ENCODE measurements at places on chromosomes 5 and 9. TPM values are rescaled to one million over a fixed set of nuclear protein-coding genes. Genes with fewer than 3 reads are reported as not detected.

DNA sequence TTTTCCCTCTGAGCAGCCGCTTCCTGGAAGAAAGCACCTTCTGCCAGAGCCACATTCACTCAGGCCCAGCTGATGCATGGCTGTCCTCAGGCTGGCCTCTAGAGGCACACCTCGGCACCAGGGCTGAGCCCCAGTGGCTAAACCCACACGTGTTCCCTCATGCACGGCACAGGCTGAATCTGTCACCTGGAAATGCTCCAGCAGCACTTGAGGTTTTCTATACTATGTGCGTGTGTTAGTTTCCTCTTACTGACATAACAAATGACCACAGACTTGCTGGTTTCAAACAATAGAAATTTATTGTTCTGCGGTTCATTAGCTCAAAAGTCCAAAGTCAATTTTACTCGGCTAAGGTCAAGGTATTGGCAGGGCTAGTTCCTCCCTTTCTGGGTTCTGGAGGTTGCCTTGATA lies 141.4 kb downstream of the LRRC70 start:
- no peak for DNase-seq

GRCh38 chr9:72144756-72145492 lies 4.3 kb upstream of the GDA start:
- no peak for DNase-seq

DNA sequence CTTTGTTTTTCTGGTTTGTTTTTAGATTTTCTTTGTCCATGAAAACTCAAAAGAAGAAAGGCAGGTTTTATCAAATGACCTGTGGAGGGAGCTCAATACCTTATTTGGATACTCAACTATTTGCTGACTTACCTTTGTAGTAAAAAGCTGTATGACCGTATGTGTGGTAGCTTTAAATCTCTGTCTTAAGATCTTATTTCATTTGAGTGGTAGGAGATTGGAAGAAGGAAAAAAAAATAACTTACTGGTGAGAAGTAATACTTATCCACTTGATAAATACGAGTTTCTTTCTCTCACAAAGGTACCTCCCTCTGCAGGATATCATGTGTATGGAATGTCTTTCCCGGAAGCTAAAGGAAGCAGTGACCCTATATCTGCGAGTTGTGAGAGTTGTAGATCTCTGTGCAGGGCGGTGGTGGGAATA lies 15.0 kb downstream of the FBXO38 start:
- no peak for DNase-seq

DNA sequence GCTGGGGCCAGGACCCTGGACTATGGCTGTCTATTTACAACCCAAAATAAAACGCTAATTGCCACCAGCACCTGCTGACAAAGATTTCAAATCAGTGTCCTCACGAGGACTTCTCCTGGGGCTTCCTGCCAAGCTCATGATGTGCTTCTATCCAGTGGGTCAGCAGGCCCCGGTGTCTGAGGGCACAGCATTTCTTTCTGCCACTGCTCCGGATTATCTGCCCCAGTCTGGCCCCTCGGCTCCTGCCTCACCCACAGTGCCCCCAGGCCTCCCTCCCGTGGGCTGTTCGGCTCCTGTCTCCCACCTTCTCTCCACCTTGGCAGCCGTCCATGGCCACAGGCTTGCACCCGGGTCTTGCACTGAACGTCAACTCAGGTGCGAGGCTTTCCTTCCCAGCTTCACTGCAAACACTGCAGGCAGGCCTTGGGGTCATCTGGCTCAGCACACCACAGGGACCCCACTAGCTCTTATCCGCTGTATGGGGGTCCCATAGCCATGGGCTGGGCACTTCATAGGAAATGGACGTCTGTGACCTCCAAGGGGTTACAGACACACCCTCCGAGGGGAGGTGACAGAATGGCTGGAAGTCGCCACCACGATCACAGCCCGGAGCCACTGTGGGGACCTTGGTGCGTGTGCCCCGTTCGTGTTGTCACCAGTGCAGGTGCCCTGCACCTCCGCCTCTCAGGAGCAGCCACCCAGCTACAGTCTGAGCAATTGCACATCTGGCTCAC lies 43.8 kb upstream of the FCN1 start:
- no peak for DNase-seq

GRCh38 chr9:26086396-26086795 lies 408.2 kb upstream of the TUSC1 start:
- no peak for DNase-seq

DNA sequence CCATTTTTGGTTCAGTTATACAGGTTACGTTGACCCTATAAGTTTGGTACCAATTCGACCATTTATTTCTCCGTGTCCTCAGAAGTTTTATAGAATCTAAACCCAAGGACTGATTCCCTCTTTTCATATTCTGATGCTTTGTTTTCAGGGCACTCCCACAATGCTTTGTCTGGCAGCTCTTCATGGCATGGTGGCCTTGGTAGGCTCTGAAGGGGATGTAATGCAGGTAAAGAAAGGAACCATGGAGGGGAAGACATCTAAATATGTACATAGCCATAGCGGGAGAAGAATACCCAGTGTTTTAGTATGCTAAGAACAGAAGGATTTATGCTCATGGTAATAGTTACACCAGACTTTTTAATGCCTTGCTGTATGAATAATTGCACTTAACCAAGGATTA lies 82.7 kb downstream of the HACD4 start:
- DNase-seq = no peak

- no peak for DNase-seq
Measured at GRCh38 chr5:321230-321725, at the start of gene AHRR. TSS of gene AHRR (plus strand) at chr5:321714. CDS start at chr5:343903, 22,189 bp downstream.

DNA sequence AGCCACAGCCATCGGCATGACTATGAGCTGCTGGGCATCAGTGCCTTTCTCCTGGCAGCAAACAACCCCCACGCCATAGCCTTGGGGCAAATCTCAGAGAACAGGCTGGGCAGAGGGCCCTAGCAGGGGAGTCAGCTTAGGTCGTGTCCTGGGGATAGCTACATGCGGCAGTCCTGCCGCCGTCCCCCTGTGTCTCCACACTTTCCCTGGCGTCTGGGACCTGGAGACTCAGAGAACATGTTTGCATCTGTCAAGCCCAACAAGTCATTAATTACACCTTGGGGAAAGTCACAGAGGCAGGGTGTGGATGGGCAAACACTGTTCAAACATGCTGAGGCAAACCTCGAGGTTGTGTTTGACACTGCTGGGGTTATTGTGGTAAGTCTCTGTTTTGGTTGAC lies 123.6 kb downstream of the C5orf15 start:
- DNase-seq = no peak

GRCh38 chr5:148861696-148862095 lies 35.3 kb downstream of the ADRB2 start:
- no peak for DNase-seq

DNA sequence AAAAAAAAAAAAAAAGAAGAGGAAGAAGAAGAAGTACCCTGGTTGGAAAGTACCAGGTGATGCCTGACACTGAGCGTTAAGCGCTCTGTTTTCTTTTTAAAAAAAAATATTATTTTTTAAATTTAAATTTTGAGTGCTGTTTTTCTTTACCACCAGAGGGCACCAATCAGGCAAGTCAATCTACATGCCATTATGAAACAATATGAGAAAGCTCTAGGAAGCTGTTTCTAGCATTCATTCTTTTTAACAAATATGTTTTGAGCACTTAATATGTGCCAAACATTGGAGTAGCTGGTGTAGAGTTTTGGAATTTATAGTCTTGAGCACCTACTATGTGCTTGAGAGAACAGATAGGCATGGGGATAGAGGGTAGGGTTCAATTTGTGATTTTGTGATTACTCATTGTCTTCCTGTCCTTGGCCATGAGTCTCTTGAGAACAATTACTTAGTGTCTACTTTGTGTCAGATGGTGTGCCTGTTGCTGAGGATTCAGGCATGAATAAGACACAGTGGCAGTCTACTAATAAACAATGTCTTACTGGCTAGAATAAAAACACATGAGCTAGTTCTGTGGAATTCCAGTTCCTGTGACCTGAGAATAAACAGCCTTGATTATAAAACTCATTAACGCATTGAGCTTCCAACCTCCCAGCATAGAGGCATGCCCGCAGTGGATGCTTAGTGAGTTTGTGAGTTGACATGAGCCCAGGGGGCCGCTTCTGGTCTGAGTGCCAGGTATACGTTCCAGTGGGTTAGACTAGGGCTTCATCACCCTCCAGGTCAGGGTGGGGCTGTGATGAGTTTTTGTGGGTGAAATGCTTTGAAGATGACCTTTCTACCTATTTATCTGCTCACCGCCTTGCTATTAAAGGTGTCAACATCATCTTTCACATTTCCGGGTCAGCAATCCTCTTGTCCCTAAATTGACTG lies 3.0 kb upstream of the UBE2R2 start:
- DNase-seq = peak; percentile 96

FUT7 gene
- not detected for total RNA-seq

DNA sequence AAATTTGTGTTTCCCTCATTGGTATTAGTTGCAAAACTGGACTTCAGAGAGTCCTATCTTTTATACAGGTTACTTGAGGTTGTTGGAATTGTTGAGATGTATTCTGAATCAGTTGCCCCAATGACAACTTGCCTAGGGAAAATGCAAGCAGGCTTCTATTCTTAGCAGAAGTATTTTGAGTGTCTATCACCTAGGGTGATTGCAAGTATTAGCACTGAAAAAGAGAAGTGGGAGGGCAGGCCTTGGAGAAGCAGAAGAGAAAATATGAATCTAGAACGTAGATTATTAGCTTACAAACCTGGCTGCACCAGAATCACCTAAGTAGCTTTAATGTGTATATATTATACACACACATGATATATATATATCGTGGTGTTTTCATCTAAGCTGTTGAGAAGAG lies 43.2 kb downstream of the ADAMTS12 start:
- no peak for DNase-seq

DNA sequence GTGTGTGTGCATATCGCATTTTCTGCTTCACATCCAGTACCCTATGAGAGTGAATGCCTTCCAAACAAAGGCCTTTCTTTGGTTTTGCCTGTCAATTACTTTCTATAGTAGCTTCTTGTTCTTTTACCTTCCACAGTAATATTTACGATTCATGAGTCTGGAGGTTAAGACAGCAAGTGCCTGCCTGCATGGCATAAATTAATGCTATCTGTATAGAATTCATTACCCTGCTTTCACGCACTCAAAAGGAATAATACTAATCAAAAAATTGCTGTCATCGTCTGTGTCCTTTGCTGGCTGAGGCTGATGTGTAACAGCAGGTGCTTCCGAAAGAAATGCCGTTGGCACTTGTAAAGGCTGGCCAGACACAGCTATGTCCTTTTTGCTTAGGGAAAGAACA lies 1304.4 kb upstream of the CDH6 start:
- no peak for DNase-seq
